ENCODE measurements at places on chromosomes 3 and 15.
A peak's percentile ranks its signal among the peaks of the same experiment; 100 is the strongest.

DNA sequence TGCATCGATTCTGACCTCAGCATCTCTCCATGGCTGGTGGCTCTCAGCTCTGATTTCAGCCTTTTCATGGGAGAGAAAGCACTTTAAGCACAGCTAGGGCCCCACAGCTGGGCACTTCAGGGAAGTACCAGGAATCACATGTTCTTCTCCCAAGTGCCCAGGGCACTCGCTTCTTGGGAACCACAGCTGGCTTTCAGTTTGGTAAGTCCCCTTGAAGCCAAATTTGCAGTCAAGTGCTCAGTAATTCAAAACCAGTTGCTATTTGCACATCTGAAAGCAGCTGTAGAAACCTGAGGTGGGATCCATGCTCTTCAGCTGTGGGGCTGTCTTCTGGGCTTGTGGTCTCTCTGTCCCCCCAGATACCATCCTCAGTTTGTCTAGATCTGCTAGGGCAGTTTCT is 12.8 kb downstream of the GABRA5 start:
- no peak for DNase-seq

GRCh38 chr15:101038327-101039003 is 119.3 kb downstream of the LRRK1 start:
- no peak for DNase-seq

GRCh38 chr3:58214484-58215316 is 3.9 kb upstream of the DNASE1L3 start:
- peak; percentile 90 for DNase-seq

- no peak for DNase-seq
Observed at GRCh38 chr3:48985831-48986376, 4.1 kb upstream of the P4HTM start.

- DNase-seq: no peak
Observed at GRCh38 chr3:134369231-134369741, 5.0 kb downstream of the AMOTL2 start.

- no peak for DNase-seq
Observed at GRCh38 chr3:152717252-152717651, 117.7 kb upstream of the P2RY1 start.

- no peak for DNase-seq
Observed at GRCh38 chr15:60379525-60380274, 18.1 kb downstream of the ANXA2 start.

- no peak for DNase-seq
Observed at GRCh38 chr15:81174125-81174791, 22.4 kb upstream of the IL16 start.

GRCh38 chr3:117843356-117843755 is 1133.8 kb downstream of the TUSC7 start:
- no peak for DNase-seq

- DNase-seq: no peak
Observed at GRCh38 chr3:168138421-168138820, 42.7 kb upstream of the GOLIM4 start.

- no peak for DNase-seq
Observed at GRCh38 chr15:69484837-69485236, 32.2 kb downstream of the RPLP1 start.

DNA sequence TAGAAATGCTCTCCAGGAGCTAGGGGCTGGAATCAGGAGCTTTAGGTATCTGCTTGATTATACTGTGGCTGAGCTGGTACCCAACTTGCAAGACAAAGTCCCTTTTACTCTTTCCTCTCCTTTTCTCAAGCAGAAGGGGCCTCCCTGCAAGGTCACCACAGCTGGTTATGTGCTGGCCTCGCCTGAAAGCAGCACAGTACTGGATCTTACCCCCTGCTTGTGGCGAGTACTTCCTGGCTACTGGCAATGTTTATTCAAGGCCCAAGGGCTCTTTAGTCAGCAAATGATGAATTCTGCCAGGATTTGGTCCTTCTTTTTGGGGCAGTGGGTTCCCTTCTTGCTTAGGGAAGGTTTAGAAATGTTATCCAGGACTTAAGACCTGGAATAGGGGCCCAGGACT is 234.6 kb downstream of the RAP2B start:
- DNase-seq: peak; percentile 10

GRCh38 chr3:71859123-71859519 is 74.2 kb upstream of the PROK2 start:
- DNase-seq: peak; percentile 22

DNA sequence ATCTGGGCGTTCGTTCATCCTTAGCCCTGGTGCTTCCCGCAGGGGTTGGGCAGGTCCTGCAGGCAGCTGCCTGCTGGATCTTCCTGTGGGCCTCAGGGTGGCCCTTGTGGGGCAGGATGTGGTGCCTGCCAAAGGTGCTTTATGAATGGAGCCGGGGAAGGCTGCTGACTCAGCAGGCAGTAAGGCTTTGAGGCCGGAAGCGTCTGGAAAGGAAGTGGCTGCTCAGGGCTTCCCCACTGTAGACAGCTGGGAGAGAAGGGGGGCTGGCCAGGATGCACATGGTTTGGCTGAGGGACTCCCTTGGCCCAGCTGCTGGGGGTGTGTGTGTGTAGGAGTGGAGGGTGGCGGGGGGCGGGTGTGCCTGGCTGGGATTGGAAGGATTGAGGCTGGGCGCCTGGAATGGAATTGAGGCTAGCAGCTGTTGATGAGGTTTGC is 12.9 kb downstream of the CD276 start:
- DNase-seq: peak; percentile 90

DNA sequence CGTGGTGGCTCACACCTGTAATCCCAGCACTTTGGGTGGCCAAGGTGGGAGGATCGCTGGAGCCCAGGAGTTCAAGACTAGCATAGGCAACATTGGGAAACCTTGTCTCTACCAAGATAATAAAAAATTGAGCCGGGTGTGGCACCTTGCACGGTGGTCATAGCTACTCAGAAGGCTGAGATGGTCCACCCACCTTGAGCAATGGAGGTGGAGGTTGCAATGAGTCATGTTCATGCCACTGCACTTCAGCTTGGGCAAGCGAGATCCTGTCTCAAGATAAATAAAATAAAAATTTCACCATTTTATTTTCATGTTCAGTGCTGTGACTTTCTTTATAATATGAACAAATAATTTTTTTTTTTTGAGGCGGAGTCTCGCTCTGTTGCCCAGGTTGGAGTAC is 12.5 kb downstream of the MAPK6 start:
- DNase-seq: no peak

- DNase-seq: no peak
Observed at GRCh38 chr3:123075359-123075758, 8.5 kb downstream of the PDIA5 start.

- DNase-seq: no peak
Observed at GRCh38 chr3:189702066-189702646, 71.0 kb downstream of the TP63 start.

- DNase-seq: no peak
Observed at GRCh38 chr3:110236976-110237610, 834.5 kb upstream of the NECTIN3 start.

DNA sequence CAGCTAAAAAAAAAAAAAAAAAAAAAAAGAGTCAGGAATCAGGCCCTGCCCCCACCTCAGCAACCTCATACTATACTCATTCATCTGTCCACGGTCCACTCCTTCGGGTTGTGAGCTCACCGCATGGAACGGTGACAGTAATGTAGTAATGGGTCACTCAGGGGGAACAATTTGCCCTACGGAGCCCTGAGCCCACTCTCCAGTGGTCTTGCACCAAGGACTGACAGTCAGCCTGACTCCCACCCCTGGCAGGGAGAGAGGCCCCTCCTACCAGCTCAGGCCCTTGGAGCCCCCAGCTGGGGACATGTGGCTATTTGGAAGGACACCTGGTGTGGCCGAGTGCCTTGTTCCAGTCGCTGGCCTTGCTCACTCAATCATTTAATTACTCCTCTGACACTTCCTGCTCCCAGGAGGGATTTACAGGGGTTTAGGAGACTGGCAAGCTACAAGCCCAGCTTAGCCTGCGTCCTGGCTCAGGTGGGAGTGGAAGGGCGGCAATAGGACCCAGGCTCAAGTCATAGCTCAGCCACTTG is 19.9 kb upstream of the CACNA2D2 start:
- DNase-seq: no peak

GRCh38 chr15:66631616-66632263 is 65.9 kb upstream of the LCTL start:
- no peak for DNase-seq

GRCh38 chr3:107965136-107965655 is 125.6 kb downstream of the CD47 start:
- no peak for DNase-seq

GRCh38 chr3:42688016-42688415 is 2.7 kb downstream of the KLHL40 start:
- DNase-seq: no peak

DNA sequence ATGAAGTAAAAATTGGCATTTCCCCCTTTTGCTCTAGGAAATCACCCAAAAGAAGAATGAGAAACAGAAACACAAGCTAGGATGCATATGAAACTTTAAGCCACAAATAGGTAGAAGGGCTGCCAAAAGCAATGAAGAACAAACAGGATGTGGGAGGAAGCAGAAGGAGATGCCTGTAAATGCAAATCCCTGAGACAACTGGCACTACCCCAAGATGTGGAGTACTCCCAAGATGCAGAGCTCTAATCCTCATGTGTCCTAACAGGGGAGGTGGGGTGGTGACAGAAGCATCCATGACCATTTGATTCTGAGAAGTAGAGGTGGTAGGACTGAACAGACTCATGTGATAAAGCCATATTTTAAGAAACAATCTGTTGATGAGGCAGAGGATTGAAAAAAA is 31.9 kb upstream of the ZNF280D start:
- DNase-seq: peak; percentile 38

DNA sequence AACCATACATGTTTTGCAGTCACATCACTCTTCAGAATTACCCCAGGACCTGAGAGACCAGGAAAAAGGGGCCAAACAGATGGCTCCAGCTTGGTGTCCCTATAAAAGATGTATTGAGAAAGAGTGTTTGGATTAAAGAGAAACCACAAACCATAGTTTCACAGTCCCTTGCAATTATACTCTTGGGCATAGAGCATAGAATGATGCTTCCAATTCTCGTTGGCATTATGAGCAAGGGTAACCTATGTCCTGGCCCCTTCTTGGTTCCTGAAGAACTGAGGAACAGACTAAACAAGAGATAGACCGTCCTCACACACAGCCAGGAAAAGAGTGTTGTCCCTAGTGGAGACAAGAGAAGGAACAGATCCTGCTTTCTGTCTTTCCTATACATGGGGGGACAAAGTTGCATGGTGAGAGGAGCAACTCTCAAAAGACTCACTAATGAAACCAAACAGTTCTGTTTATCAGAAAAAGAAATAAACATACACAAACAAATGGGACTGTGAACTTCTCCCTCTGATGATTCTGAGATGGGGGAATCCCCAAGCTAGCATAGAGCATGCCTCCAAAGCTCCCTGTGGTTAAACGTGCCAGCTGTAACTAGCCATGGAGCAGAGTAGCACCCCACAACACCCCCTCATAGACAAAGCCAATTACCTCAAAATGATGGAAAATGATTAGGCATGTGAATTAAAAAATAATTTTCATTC is 908.6 kb downstream of the NTRK3 start:
- DNase-seq: no peak

GRCh38 chr3:183427876-183428446 is 458 bp downstream of the MCF2L2 start:
- DNase-seq: peak; percentile 39
